AG09309 (cell line): ENCODE measurements at places on chromosomes 6 and 20.

GRCh38 chr6:93663111-93663510 lies 243.8 kb upstream of the EPHA7 start:
- no peak for DNase-seq

DNA sequence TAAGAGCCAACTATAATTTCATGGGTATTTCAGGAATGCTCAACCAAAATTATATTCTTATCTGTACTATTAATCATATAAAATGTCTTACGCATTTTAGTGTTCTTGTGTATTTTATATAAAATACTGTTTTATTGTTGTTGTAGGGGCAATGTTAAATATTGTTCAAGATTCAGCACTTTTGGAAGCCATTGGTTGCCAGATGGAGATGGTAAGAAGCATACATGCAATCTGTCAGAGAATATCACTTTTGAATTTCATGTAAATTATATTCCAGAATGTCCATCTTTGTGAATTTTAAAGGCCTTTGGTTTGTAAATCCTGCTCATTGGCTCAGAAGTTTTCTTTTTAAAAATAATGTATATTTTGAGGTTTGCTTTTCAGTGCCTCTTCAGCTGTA lies 50.0 kb upstream of the ADIG start:
- no peak for DNase-seq

DNA sequence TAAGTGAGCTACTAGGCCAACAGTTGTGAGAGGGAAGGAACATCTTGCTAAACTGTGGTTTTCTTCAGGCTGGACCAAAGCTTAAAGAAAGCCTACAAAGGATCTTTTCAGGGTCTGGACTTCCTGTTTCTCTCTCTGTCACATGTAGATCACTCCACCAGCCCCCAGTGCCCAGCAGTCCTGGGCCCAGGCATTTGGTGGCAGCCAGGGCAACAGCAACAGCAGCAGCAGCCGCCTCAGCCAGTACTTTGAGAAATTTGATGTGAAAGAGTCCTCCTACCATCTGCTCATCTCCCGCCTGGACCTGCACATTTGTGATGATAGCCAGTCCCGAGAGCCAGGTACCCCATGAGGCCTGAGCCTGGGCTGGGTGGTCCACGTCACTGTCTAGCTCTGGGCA lies 44.1 kb downstream of the BLTP3A start:
- no peak for DNase-seq

DNA sequence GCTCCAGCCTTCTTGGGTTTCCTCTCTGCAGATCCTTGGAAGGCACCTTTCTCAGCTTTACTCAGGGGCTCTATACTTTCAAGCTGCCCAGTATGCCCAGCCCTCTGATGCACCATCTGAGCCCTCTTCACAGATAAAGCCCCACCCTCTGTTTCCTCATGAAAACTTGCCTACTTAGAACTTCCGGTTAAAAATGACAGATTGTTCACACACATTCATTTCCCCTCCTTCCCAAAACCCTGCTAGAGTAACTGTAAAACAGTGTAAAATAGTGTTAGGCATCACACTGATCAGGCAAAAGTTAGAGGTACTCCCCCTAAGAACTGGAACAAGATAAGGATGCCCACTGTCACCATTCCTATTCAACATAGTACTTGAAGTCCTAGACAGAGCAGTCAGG lies 14.0 kb upstream of the GCM1 start:
- no peak for DNase-seq

DNA sequence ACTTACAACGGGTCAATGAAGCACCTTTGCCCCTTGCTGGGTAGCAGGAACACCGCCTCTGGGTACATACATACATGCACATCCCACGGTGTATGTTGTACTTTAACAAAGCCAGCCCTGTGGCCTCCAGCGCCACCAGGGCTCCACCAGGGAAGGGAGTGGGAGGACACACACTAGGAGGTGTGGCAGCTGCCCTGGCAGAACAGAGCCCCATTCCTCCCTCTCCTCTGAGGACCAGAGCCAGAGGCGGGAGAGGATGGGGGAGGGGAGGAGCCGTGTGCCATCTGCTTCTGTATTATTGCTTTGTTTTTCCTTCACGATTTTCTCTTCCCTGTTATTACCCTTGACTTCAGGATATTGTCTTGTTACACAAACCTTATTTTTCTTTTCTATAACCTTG lies 105.8 kb upstream of the TRAF3IP2 start:
- DNase-seq = no peak
